ENCODE measurements at places on chromosomes 16 and 17.

- DNase-seq = no peak
These were observed 24.2 kb downstream of the MYO18A start for GRCh38 chr17:29155966-29156338.

DNA sequence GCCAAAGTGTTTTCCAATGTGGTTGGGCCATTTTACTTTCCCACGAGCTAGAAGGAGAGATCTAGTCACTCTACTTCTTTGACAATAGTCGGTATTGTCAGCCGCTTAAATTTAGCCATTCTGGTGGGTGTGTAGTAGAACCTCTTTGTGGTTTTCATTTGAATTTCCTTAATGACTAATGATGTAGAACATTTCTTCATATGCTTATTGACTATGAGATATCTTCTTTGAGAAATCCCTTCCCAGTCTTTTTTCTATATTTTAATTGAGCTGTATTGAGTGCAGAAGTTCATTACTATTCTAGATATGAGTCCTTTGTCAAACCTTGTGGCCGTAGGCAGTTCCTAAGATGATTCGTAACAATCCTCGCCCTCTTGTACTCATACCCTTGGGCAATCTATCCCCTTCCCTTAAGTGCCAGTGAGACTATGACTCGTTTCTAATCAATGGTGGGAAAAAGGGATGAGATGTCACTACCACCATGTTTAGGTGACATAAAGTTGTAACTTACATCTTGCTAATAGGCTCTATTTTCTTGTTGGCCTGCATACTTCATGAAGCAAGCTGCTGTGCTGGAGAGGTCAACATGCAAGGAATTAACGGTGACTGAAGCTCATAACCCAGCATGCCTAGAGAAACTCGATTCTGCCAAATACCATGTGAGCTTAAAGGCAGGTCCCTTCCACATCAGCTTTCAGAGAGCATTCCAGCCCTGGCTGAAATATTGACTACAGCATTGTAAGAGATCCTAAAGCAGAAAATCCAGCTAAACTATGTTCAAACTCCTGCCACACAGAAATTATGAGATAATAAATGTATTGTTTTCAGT is 817.9 kb upstream of the SOX9 start:
- DNase-seq = no peak

DNA sequence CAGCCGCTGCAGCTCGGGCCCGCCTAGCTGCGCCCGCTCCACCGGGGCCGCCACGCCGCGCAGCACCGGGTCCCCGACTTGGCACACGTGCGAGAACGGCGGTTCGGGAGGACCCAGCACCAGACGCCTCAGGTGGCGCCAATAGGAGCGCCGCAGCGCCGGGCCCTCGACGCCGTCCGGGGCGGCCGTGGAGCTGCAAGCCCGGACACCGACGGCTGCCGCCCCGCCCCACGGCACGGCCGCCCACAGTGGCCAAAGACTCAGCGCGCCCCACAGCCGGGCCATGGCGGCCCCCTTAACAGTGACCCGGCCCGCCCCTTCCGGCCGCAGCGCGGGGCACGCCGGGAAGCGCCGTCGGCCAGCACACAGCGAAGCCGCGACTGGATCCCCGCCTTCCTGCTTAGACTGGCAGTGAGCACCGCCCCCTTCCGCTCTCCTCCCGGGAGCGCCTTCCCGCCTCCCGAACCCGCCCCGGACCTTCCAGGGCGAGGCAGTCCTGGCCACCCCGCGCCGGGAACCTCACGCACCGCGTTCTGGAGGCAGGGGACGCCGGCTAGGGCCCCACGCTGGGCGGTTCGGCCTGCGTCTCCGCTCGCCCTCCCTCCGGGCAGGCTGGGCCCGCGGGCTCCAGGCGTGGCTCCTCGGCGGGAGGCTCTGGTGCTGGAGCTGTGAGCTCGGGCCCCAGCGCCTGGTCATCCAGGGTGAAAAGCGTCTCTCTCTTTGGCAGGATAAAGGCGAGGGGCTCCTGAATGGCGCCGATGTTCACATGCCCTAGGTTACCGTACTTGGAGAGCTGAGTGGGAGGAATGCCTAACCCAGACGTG is at the start of gene PDF:
TSS of gene PDF (minus strand) at position 303 of the 824 bp plus-strand sequence. CDS start at position 285, 18 bp downstream.
- DNase-seq = peak; percentile 79

DNA sequence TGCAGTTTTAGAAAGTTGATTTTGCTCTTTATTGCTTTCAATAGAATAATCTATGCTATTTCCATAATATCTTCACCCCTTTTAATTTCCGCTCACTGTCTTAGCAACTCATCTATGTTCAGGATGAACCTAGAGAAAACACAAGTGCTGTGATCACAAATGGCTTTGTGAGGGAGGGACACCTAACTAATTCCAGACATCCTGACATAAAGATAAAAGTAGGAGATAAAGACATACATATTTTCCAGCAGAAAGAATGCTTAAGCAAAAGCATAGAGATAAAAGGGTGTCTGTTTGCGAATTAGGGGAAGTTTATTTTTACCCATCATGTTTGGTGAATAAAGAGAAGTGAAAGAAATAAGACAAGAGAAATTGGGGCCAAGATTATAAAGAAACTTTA is 254.2 kb downstream of the KCNJ2 start:
- DNase-seq = no peak

DNA sequence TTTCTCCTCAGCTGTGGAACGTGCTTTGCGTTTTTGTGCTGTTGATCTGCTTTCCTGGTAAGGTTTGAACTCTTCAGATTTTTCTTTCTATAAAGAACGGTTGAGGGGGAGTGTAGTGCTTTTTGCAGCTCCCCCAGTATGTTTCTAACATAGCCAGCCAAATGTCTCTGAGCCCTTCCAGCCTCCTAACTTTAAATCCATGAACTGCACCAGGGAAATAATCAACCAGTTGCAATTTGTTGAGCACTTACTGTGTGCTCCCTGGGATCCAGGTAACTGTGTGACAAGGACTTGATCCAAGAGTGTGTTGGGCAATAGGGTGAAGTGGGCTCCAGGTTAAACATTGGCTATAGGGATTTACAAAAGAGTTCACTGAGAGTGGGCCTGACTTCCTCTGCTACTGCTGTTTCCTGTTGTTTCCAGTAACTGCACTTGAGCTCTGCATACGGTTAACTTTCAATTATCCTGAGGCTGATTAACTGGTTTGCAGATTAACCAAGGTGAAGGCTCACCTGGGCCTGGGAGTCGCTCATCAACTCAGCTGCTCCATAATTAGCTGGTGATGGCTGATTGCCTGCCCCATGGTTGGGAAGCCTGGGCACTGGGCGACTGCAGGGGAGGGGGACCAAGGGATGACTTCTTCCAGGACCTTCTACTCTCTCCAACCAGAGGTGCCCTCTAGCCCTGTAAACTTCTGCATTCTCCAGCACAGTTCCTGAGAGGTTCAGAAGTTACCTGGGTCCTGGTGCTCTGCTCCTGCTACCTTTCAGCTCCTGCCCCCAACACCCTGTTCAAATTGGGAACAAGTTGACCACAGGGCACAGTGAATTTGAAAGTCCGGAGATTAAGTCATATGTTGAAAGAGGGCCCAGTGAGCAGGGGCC is 19.5 kb downstream of the HLF start:
- no peak for DNase-seq

- DNase-seq = no peak
These were observed 28.5 kb downstream of the ENDOV start for GRCh38 chr17:80443498-80443897.

GRCh38 chr17:1485423-1486376 is 6.8 kb downstream of the MYO1C start:
- DNase-seq = peak; percentile 43

DNA sequence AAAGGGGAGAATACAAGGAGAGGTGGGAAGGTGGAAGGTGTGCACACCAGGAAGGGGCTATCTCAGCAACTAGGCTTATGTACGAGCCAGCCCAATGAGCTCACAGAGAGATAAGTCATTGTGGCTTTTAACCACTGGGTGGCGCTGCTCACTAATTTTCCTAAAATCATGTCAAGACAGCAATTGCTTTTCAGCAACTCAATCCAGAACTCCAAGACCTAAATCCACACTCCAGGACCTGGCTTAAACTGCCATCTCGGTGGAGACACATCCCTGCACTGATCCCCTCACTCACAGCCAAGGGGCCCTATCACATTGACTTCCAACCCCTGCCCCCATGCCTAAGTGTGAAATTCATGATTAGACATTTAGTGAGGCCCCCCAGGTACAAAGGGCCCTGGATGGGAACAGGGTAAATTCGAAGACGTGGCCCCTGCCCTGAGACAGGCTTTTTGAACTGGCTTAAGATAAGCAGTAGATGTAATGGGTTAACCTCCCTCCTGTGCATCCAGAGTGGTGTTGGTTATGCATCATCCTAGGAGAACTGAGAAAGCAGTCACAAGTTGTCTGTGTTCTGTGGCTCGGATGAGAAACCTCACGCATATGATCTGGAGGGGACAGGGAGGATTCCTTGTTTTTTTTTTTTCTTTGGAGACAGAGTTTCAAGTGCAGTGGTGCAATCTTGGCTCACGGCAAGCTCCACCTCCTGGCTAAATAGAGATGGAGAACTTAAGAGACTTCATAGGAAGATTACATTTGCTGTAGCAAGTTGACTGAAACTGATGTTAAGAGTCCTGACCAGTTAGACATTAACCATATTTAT is 11.5 kb downstream of the CCL16 start:
- DNase-seq = no peak

DNA sequence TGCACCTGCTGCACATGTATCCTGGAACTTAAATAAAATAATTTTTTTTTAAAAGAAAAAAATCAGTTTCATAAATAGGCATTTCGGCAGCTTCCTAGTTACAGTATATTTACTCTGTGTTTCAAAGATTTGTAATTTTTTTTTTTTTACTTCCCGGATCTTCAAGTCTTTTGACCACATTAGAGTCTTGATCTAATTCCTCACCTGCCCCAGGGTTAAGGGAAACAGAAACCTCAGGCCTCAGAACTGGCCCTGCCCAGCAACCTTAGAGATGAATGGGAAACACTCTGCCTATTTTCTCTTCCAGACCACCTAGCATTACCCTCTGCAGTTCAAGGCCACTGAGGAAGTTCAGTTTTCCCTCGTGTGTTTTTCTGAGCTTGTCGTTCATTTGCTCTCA is 304.0 kb downstream of the MAF start:
- no peak for DNase-seq

- no peak for DNase-seq
These were observed 15.2 kb upstream of the SSTR5 start for GRCh38 chr16:1057252-1057932.

DNA sequence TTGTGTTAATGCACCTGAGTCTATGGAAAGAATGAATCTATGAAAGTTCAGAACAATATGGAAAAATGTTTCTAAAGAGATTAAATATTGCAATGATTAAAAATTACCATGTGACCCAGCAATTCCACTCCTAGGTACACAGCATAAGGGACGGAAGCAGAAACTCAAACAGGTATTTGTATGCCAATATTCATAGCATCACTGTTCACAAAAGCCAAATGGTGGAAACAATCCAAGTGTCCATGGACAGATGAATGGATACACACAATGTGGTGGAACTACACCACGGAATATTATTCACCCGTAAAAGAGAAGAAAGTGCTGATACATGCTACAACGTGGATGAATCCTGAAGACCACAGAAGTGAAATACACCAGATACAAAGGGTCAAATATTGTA is 37.7 kb downstream of the VPS53 start:
- no peak for DNase-seq

DNA sequence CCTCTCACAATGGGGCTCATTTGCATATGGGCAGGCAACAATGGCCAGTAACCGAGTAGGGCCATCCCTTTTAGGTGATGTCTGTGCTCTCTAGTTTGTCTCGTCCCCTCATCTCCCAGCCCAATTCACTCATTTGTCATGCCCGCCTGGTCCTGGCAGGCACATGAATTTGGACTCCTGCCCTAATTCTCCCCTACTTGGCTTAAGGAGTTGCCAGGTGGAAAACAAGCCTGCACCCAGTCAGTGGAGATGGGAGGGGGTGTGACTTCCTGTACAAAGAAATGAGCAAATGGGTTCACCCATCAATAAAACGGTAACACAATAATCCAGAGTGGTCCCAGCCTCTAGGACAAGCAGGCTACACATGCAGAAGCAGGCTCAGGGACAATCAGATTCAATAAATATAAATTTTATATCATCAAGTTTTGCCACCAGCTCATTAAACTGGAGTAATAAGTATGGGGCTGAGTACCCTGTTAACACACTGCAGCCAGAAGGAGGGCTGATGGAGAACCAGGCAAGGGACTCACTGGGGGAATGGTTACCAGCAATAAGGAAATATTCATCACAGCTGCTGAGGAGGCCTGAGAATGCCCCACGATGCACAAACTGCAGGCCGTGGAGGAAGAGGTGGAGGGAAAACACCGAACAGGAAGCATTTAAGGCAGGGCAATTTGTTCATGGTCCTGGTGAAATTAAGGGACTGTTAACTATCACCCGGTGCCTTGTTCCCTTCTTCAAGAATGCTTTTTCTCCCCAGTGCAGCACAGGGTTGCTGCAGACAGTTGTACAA is 84.4 kb upstream of the GPRC5B start:
- DNase-seq = no peak

- DNase-seq = no peak
These were observed 17.9 kb downstream of the PDP2 start for GRCh38 chr16:66898207-66898606.

GRCh38 chr17:55768936-55769624 is 18.2 kb downstream of the PCTP start:
- DNase-seq = no peak

GRCh38 chr17:58840820-58841612 is 85.4 kb downstream of the PPM1E start:
- DNase-seq = no peak

DNA sequence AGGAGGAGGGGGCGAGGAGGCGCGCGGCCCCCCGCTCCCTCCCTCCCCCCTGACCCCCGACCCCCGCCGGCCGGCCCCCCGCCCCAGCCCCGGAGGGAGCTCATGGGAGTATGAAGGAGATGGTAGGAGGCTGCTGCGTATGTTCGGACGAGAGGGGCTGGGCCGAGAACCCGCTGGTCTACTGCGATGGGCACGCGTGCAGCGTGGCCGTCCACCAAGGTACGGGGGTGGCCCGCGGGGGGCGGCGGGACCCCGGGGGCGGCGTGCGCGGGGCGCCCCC is 390 bp downstream of the MLLT6 start:
- DNase-seq = no peak

- DNase-seq = no peak
These were observed 50.7 kb upstream of the DOC2B start for GRCh38 chr17:231966-232807.

DNA sequence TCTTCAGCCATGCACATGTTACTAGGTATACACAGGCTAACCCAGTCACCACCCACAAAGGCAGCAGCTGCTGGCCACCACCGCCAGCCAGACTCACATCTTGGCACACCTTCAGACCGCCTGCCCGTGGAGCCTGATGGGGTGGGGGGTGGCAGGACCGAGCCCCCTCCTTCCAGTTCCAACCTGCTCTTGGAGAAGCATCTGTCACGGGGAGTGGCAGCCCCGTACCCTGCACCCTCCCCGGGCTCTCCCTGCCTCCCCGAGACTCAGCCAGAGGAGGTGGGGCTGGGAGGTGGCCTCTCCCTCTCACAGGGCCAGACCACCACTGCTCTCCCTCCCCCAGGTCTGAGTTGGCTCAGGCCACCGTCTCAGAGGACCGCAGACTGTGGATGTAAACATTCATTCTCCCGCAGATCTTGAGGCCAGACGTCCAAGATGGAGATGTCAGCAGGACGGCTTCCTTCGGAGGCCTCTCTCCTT is 11.3 kb upstream of the RBFOX3 start:
- DNase-seq = no peak

GRCh38 chr17:68004201-68004600 is 7.9 kb upstream of the C17orf58 start:
- no peak for DNase-seq

Measured in T1000 (cell line).